ENCODE measurements at places on chromosomes 5 and 9. TPM values are rescaled to one million over a fixed set of nuclear protein-coding genes. Genes with fewer than 3 reads are reported as not detected.

The DROSHA gene
- 70.9 TPM for total RNA-seq

The DIMT1 gene
- 19.5 TPM for total RNA-seq

The KLF9 gene
- total RNA-seq, result 85.3 TPM

The CD274 gene
- total RNA-seq, result 0.31 TPM

The CRB2 gene
- total RNA-seq, result not detected

The TPPP gene
- 0.13 TPM for total RNA-seq

The FRMD3 gene
- total RNA-seq, result 0.29 TPM

The SWI5 gene
- total RNA-seq, result 24.7 TPM

The ARID3C gene
- total RNA-seq, result not detected

DNA sequence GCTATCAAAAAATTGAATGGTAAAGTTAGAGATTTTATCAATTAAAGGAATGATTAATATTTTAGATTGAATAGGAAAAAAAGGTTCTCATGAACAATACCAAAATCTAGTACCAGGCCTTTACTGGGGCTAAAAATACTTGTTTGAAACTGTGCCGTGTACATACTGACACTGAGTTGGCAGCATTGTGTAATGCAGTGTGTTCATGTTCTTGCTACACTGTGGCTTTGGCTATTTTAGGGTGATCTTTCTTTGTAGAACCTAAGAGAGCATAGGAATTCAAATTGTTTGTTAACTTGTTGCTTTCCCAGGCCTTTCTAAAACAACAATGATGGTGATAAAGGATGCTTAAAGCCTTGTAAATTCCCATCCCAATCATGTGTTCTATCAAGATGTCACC, 80.9 kb downstream of the KIF4B start:
- no peak for DNase-seq

- DNase-seq, result no peak
Measured at GRCh38 chr5:78182838-78183237, 111.7 kb downstream of the AP3B1 start.

- DNase-seq, result no peak
Measured at GRCh38 chr5:57698802-57699201, 216.2 kb upstream of the ACTBL2 start.

DNA sequence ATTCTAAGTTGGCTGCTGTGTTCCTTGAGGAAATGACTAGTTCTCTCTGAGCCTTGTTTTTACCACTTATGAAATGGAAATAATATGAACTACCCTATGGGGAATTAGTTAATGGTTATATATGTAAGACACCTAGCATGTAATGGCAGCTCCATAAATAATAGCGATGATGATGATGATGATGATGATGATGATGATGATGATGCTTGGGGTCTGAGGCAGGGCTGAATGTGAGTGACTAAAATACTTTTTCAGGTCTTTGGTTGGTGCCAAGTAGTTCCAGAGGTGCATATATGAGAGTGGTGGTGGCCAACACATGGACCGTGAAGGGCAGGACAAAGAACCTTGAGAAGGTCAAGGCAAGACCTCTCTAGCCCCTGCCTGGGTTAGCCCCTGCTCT, 123.3 kb upstream of the PANK3 start:
- no peak for DNase-seq

- no peak for DNase-seq
Measured at GRCh38 chr5:122195802-122196394, 66.6 kb downstream of the ZNF474 start.

- DNase-seq, result no peak
Measured at GRCh38 chr5:50717651-50718050, 51.2 kb downstream of the PARP8 start.

GRCh38 chr9:29212397-29213387, 1639.4 kb upstream of the C9orf72 start:
- no peak for DNase-seq

GRCh38 chr9:70641631-70642030, 227.2 kb upstream of the KLF9 start:
- DNase-seq, result no peak

GRCh38 chr5:151005950-151006576, 14.3 kb upstream of the GPX3 start:
- no peak for DNase-seq

DNA sequence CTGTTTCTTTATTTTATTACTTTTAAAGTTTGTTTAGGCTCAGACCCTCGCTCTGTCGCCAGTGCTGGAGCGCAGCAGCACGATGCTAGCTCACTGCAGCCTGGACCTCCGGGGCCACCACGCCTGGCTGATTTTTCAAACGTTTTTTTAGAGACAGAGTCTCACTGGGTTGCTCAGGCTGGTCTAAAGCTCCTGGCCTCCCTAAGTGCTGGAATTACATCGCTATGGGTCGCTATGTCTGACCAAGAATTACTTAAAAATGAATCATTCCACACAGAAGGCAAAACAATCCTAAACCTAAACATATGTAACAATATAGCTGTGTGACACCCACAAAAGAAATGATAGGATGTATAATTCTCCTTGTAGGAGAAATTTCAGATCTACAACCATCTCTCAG, 86.9 kb upstream of the SIMC1 start:
- no peak for DNase-seq

GRCh38 chr5:6899221-6899620, 186.0 kb downstream of the TENT4A start:
- no peak for DNase-seq

- DNase-seq, result no peak
Measured at GRCh38 chr9:89422151-89422975, 75.5 kb downstream of the SEMA4D start.

- DNase-seq, result no peak
Measured at GRCh38 chr5:147407094-147407681, 102.7 kb downstream of the DPYSL3 start.
